Muscle of leg (tissue), 16 donors: ENCODE measurements at places on chromosomes 11 and 22. TPM values are rescaled to one million over a fixed set of nuclear protein-coding genes. Genes with fewer than 3 reads are reported as not detected.
A peak's percentile ranks its signal among the peaks of the same experiment; 100 is the strongest.

DNA sequence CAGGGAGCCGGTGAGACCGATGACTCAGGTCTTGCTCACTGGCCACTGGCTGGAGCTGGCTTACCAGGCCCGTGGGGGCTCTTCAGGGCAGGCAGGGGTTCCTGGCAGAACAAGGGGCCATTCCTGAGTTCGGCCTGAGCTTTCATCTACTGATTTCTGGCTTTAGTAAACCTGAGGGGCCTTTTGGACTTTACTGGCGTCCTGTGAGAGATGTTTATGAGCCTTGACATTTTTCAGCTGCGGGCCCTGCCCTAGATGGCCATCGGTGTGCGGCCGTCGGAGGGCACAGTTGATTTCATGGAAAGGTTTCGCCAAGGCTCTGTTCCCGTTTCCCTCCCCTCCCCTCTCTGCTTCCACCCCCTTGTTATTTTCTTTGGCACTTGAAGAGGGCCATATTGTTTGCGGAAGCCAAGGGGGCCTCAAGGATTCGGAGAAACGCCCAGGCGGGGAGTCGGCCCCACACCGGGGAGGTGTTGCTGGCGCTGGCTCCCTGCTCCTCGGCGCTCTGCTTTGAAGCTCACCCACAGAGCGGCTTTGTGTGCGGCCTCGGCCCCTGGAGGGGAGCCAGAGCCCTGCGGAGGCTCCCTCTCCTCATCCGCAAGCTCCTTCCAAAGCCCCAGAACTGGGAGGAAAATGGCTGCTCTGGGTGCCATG is 17.7 kb downstream of the ELF5 start:
- H3K27ac ChIP-seq: no peak overlapping the region
- H3K27me3 ChIP-seq: no peaks in the 10 kb centered on the region
- no peaks in the 10 kb centered on the region for H3K4me1 ChIP-seq
- DNase-seq: no peak

GRCh38 chr11:1479006-1479677 is 7.4 kb downstream of the MOB2 start:
- H3K4me1 ChIP-seq: peaks cover 5% of the 10 kb centered on the region
- peaks cover 40% of the 10 kb centered on the region for H3K36me3 ChIP-seq
- H3K27me3 ChIP-seq: no peaks in the 10 kb centered on the region

- H3K27ac ChIP-seq: peak overlapping the region; percentile 96
- DNase-seq: no peak
- peaks cover 96% of the 10 kb centered on the region for H3K4me1 ChIP-seq
- no peak overlapping the region for H3K4me3 ChIP-seq
- H3K27me3 ChIP-seq: no peaks in the 10 kb centered on the region
- H3K36me3 ChIP-seq: peaks cover 22% of the 10 kb centered on the region
These were observed 21.8 kb upstream of the CDC42EP2 start for GRCh38 chr11:65292890-65293289.

The OPCML gene
- 0.62 TPM for total RNA-seq

The MMP27 gene
- total RNA-seq: 0.09 TPM

- no peak for DNase-seq
- no peak overlapping the region for H3K27ac ChIP-seq
- H3K27me3 ChIP-seq: peaks cover 12% of the 10 kb centered on the region
- no peaks in the 10 kb centered on the region for H3K36me3 ChIP-seq
These were observed 85.1 kb downstream of the PHF21B start for GRCh38 chr22:44924710-44925109.

The SORL1 gene
- total RNA-seq: 1.5 TPM

- H3K27me3 ChIP-seq: peaks cover 34% of the 10 kb centered on the region
- H3K4me1 ChIP-seq: peaks cover 66% of the 10 kb centered on the region
- no peak for DNase-seq
- no peaks in the 10 kb centered on the region for H3K36me3 ChIP-seq
- H3K27ac ChIP-seq: no peak overlapping the region
These were observed 25.8 kb upstream of the MYOD1 start for GRCh38 chr11:17693531-17693930.

DNA sequence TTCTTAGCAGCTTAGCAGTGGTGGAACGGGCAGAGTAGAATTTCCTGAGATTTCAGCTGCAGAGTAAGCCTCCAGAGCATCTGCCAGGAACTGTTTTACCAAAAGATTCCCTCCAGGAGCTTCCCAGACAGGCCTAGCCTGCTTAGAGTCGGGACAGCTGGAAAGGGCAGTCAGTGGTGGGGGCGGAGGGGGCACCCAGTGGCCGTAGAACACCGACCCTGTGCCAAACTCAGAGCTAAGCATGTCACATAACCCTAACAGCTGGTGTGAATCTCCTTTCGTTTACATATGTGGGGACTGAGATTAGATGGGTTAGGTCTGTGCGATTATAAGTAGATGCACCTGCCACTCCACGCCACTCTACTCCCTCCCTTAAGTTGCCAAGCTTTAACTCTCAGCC is 80.0 kb upstream of the CRTAM start:
- peak; percentile 74 for DNase-seq
- peaks cover 4% of the 10 kb centered on the region for H3K27me3 ChIP-seq
- H3K36me3 ChIP-seq: no peaks in the 10 kb centered on the region
- peak overlapping the region; percentile 35 for H3K27ac ChIP-seq
- peaks cover 32% of the 10 kb centered on the region for H3K4me1 ChIP-seq
- H3K4me3 ChIP-seq: no peak overlapping the region

The SLC22A6 gene
- total RNA-seq: not detected

- H3K4me1 ChIP-seq: no peaks in the 10 kb centered on the region
- no peak overlapping the region for H3K27ac ChIP-seq
- DNase-seq: no peak
- no peaks in the 10 kb centered on the region for H3K36me3 ChIP-seq
- H3K4me3 ChIP-seq: no peak overlapping the region
These were observed 4.6 kb downstream of the OR4C45 start for GRCh38 chr11:50037251-50037650.

The KBTBD3 gene
- 5.1 TPM for total RNA-seq

- H3K27me3 ChIP-seq: no peaks in the 10 kb centered on the region
- H3K4me1 ChIP-seq: peaks cover 18% of the 10 kb centered on the region
- H3K4me3 ChIP-seq: no peak overlapping the region
- no peak for DNase-seq
- no peaks in the 10 kb centered on the region for H3K36me3 ChIP-seq
- H3K27ac ChIP-seq: no peak overlapping the region
These were observed 56.4 kb upstream of the BARX2 start for GRCh38 chr11:129319201-129319600.

The SPON1 gene
- total RNA-seq: 23.3 TPM

- H3K36me3 ChIP-seq: no peaks in the 10 kb centered on the region
- no peaks in the 10 kb centered on the region for H3K27me3 ChIP-seq
- no peak for DNase-seq
These were observed 56.9 kb downstream of the ME3 start for GRCh38 chr11:86615487-86615886.

The RFPL3 gene
- total RNA-seq: not detected
